IPS-NIHi11 (cell line): ENCODE measurements at places on chromosomes 3 and 15.

DNA sequence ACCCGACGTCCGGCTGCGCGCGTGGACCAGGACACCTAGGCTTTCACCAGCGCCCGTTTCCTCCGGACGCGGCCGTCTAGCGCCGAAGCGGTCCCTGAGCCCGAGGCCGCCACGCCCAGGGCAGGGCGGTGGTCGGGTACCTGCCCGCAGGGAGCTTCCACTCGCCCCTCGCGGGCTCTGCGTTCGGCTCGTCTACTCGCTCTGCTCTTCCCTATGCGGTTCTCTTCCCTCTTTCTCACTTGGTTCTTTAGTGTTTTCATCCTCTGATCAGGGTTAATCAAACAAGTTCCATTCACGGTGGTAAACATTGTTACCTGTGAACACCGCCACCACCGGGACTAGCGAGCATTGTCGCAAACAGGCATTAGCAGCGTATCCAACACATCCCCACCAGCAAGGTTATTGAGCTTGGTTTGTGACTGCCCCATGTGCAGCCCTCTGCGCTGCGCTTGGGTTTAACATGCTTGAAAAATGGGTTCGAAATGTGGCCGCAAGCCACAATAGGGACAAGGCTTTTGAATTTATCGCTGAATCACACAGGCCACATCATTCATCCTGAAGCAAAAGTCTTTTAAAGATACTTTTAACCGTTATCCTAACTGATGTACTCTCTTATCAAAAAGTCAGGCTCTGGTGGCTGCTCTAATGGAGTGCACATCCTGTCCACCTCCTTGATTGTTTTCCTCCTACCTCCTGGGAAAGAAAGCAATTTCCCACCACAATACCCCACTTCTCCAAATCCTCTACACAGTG, 843 bp upstream of the CD47 start:
- DNase-seq, result peak; percentile 31

- no peak for DNase-seq
These were observed 26.2 kb upstream of the CFAP161 start for GRCh38 chr15:81107889-81108288.

DNA sequence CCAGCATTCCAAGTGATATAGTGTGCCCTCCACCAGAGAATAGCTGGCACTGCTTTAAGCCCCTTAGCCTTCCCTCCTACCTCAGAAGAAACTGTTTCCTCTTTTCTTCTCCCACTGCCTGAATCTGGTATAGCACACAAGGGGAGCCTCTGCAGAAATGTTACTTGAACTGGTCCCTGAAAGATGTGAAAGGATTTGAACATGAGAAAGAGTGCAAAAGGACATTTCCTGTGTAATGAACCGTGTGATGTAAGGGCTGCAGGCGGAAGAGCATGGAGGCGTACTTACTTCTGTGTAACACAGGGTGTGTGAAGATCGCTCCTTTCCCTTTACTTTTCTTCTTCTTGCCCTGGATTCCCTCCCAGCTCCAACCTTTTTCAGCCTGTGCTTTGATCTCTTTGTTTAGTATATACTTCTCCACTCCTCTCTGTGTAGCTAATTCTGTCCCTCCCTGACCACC, 8.4 kb downstream of the TMOD3 start:
- no peak for DNase-seq

DNA sequence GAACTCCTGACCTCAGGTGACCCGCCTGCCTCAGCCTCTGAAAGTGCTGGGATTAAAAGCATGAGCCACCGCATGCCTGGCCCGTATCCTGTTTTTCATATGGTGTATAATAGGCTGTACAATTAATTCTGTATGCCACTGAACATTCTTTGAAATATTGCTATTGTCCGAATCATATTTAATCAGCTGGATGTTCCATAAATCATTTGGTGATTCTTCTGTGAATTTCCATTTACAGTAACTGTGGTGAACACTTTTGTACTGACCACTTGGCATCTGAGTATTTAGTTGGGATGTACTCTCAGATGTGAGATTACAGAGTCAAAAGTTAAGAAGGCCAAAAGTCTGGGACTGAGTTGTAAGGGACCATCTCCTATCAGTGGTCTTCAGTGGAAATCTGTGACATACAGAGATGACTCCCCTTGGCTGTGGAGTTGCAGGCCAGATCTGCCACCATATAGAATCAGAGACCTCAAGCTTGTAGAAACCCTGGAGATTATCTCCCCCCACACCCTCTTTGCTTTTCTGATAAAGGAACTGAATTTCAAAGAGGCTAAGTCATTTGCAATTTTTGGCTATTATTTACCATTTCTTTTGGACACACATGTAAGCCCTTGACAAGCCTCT, 25.7 kb upstream of the DYNC1LI1 start:
- DNase-seq, result no peak

- no peak for DNase-seq
These were observed 157.7 kb upstream of the TGFBR2 start for GRCh38 chr3:30448450-30449289.

- no peak for DNase-seq
These were observed 26.4 kb downstream of the LNP1 start for GRCh38 chr3:100427699-100428098.

DNA sequence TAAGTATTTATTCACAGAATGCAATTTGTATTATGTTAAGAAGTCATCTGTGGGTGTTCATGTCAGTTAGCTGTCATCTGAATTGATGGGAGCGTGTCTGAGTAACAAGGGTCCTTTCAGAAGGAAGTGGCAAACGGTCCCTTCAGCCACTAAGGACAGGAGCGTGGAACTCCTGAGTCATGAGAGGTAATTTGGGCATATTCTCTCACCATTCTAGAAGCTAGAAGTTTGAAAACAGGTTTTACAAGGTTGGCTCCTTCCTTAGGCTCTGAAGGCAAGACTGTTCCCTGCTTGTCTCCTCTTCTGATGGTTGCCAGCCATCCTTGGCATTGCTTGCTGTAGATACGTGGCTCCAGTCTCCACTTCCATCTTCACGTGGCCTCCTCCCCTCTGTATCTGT, 19.7 kb downstream of the ABHD2 start:
- no peak for DNase-seq

DNA sequence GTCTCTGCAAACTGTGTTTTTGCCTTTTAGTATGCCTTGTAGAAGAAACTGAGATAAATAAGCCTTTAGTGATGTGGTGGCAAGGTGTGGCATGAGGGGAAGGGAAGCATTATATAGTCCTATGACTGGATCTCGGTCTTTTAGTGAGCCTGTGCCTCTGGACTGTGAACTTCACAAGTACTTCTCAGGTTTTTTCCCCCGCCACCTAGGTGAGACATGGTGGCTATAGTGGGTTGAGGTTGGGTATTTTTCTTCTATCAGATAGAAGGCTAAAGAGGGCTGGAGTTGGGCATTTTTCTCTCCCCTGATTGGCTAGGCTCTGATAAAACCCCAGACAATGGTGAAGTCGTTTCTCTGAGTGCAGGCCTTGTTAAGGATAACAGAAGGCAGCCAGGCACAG, 38.7 kb upstream of the ZFAND6 start:
- DNase-seq, result no peak

- no peak for DNase-seq
These were observed 87.7 kb downstream of the KCNAB1 start for GRCh38 chr3:156207802-156208685.

GRCh38 chr3:97949743-97950142, 22.5 kb downstream of the RIOX2 start:
- DNase-seq, result no peak

DNA sequence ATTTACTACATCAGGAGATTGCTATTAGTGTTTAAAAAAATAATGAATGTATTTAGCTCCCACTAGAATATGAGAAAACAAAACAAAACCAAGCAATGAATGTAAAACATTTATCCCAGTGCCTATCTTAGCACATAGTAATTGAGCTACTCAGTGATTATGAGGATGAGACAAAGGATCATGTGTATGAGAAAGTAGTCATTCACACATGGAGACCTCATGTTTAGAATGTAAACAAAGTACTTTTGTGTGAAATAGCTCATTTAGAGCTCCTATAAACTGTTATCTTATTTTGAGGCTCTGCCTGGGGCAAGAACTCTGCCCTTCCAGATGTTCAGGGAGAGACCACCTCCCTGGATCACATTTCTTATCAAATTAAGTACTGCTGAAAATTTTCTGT, 236.8 kb downstream of the LRRN1 start:
- no peak for DNase-seq

DNA sequence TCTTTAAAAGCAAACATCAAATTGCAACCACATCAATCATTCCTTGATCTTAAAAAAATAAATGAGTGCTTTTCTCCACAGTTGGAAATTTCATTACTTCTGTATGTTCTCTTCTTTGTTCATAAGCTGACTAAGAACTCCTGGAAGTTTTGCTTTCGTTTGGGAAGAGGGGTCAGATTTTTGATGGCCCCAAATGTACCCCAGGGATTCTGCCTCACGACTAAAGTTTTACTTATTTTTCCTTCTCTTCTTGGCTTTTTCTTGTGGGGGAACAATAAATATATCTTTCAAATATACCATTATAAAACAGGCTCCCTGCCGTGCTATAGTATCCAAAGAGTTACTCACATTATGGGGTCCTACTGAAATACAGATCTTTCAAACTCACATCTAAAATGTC, 215.0 kb upstream of the CDIN1 start:
- no peak for DNase-seq

GRCh38 chr3:14119651-14120050, 5.0 kb downstream of the CHCHD4 start:
- DNase-seq, result no peak

DNA sequence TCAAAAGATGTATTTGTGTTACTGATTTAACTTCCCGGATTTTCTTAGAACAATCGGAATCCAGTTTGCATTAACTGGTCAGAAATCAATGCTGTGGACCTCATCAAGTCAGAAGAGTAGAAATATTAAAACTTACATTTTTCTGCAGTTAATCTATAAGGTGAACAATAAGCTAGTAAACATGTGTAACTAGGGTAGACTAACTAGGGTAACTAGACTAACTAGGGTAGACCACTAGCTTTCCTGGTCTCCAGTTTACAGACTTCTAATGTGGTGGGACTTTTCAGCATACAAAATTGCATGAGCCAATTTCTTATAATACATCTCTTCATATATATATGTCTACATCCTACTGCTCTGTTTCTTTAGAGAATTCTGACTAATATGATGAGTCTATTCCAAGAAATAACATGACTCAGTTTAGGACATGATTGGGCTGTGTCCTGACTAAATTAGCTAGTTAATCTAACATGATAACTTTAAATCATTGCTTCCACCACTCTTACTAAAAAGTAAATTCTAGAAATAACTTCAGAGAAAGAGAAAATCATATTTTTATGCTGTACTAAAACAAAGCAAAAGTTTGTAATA, 5.3 kb downstream of the PLSCR2 start:
- no peak for DNase-seq

DNA sequence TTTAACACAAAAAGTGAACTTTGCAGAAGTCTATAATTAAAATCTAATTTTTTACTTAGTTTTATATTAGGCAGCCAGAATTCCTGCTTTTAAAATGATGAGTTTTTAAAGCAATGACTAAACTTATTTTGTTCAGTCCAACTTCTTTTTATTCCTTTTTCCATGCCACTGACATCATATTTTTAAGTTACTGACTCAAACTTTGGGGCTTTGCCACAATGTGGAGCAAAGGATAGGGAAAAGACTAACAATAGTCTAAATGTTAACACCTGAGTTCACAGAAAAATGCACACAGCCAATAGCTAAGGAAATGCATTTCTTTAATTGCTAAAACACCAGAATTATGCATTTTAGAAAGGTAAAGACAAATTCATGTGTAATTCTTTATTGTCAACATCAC, 647.6 kb upstream of the DPPA4 start:
- DNase-seq, result no peak

- no peak for DNase-seq
These were observed 345.2 kb downstream of the VGLL3 start for GRCh38 chr3:86645756-86646155.

DNA sequence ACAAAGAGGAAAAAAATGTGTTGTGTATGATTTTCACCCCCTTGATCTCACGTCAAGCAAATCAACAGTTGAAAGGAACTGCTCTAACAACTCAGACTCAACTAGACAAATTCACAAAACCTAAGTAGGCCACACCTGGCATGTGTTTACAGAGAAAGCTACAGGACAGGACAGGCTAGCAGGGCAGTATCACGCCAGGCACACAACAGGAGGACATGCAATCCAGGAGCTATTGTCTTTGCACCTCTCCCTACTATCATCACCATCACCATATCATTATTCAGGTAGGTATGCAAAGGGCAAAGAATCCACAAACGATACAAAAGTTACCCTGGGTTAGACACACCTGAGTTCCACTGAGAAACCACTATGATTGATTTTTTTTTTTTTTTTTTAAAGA, 86.4 kb downstream of the TBL1XR1 start:
- no peak for DNase-seq

DNA sequence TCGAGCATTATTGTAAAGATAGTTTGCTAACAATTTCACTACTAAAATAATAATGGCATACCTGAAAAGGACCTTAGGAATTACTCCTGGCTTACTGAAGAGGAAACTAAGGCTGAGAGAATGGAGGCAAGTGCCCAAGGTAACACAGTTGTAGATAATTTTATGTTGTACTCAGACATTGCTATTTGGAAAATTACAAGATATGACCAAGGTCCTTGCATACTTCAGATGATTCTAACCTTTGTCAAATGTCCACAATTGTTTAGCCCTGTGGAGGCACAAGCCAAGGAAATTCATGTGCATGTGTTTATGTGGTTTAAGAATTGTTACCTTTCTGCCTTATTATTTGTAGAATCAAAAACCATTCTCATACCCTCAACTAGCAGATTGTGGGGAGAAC, 105.7 kb downstream of the TUSC7 start:
- no peak for DNase-seq

DNA sequence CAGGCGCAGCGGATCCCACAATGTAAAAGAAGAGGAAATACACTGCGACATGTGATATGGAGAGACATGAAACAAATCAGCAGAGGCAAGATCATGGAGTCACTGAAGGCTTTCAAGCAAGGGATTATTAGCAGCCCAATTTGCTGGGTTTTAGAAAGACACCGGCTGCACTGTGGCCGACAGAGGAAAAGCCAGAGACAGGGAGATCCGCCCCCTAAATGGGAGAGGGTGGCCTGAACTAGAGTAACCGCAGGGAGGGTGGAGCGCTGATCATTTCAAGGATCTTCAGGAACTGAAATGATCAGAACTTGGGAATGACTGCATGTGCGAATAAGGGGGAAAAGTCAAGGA, 612 bp upstream of the C15orf40 start:
- no peak for DNase-seq

DNA sequence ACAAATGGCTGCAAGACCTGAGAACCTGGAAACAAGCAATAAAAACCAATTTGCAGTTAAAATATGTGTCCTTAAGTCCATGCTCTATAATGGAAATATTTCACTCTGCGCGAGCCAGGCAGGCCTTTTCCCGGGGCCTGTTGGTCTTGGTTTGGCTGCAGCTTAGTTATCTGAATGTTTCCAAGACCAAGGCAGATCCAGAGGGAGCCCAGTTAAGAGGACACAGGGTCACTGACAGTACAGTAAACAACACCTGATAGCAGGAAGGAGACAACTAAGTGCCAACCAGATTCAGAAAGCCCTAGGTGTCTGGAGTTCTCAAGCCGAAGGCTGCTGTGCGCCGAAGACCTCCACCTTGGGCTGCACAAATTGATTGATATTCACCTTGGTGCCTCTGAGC, 32.8 kb downstream of the THSD4 start:
- no peak for DNase-seq

- no peak for DNase-seq
These were observed 706.2 kb downstream of the GRM7 start for GRCh38 chr3:7567160-7567559.

- no peak for DNase-seq
These were observed 41.6 kb downstream of the WDR76 start for GRCh38 chr15:43868406-43868805.

GRCh38 chr3:168865022-168865551, 769.4 kb upstream of the GOLIM4 start:
- DNase-seq, result no peak
